Osteocyte (in vitro differentiated cells): ENCODE measurements at places on chromosomes 16 and 17.

- DNase-seq = peak; percentile 73
Measured at GRCh38 chr17:19708431-19709175, 7.8 kb downstream of the SLC47A2 start.

GRCh38 chr17:1143573-1143972 lies 36.2 kb downstream of the ABR start:
- no peak for DNase-seq

GRCh38 chr17:31570951-31571892 lies 179.7 kb downstream of the RAB11FIP4 start:
- DNase-seq = no peak

GRCh38 chr17:17213775-17214174 lies 7.6 kb upstream of the PLD6 start:
- no peak for DNase-seq

GRCh38 chr16:89563639-89564392 lies 3.3 kb downstream of the RPL13 start:
- DNase-seq = no peak

DNA sequence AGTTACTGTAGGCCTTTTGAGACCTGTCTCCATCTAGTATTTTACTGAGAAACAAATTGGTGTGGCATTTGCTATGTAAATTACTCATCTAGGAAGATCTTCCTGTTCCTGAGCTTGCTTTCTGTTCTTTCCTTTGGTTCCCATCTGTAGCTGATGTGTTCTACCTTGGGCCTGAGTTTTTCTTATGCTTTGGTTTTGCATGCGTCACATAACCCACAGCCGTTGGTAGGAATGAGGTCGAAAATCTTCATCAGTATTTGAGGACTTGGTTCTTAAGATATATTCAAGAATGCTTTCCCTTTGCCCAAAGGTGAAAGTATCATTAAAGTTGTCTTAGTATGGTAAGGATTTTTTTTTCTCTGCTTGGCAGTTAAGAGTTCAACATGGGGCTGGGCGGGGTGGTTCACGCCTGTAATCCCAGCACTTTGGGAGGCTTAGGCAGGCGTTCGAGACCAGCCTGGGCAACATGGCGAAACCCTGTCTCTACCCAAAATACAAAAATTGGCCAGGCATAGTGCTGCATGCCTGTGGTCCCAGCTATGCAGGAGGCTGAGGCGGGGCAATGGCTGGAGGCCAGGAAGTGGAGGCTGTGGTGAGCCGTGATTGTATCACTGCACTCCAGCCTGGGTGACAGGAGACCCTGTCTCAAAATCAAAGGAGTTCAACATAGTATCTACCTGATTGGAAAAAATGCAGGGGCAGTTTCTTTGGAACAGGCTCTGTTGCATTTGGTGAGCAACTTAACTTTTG lies 28.8 kb downstream of the IST1 start:
- DNase-seq = no peak

DNA sequence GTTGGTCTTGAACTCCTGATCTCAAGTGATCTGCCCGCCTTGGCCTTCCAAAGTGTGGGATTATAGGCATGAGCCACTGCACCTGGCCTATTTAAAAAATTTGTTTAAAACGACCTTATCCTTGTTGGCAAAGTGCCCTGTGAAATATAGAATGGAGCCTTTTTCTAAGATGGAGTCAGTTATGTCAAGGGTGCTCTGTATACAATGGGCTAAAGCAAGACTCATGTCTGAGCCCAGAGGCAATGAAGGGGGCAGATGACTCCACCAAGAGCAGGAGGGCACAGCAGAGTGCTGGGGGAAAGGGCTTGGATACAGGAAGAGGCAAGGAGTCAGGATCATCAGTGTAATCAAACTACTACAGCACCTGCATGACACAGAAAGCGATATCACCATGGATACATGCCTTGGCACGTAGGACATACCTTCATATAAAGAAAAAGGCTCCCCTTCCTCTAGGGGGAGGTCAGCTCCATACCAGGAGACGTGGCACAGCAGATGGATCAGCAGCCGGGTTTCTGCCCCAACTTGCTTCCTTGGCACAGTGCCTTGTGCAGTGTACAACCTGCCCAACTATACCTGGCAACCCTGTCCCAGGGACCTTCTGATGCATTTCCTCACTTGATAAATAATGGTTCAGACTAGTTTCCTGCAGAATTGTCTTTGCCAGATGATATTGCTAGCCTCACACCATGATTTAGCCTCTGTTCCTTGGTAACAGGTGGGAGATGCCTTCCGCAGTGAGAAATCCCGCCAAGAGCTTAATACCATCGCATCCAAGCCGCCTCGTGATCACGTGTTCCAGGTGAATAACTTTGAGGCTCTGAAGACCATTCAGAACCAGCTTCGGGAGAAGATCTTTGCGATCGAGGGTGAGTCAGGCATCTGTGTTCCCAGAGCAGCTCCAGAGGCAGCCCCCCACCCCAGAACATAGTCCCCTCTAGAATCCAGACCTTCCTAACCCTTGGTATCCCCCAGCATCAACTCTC lies 15.3 kb downstream of the ITGAM start:
- DNase-seq = peak; percentile 46

DNA sequence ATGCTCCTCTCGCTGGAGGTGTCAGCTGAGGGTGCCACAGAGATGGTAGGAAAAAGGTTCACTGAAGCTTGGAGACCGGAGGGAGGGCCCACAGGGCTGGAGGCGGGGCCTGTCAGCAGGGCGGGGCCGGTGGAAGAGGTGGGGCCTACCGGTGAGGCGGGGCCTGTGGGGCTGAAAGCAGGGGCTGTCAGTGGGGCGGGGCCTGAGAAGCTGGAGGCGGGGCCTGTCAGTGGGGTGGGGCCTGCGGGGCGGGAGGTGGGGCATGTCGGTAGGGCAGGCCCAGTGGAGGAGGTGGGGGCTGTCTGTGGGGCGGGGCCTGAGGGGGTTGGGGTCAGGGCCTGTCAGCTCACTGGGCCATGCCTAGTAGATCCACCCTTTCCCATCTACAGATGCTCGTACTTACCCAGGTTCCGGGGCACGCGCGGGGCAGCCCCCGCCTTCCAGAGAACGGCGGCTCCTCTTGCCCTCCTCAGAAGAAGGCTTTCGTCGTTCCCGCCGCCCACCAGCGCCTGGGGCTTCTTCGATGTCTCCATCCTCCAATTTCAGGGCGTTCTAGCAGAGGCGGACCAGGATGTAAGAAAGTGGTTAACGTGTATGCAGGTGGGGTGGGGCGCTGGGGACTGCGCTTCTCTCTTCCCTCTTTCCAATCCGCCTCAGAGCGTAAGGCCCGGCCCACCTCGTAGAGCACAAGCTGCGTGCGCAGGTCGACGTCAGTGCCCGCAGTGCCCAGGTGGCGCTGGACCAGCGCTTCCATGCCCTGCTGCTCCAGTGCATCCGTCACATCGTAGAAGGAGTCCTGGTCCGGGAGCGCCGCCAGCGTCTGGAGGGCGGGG lies 9.8 kb downstream of the TMEM208 start:
- DNase-seq = no peak

GRCh38 chr16:67525176-67525860 lies 3.3 kb upstream of the RIPOR1 start:
- DNase-seq = no peak

DNA sequence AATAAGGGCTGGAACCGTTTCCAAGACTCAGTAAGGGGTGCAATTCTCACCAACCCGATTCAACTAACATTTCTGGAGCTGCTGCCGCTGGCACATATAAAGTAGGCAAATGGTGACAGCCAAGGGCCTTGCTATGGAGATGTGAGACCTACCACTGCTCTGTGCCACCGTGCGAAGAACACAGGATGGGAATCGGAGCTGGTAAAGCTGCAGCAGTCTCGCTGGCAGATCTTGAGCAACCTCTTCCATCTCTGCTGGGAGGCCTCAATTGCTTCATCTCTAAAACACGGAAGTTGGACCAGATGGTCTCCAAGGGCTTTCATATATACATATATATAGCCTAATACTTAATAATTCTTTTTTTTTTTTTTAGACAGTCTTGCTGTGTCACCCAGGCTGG lies 128.9 kb upstream of the RCVRN start:
- no peak for DNase-seq

DNA sequence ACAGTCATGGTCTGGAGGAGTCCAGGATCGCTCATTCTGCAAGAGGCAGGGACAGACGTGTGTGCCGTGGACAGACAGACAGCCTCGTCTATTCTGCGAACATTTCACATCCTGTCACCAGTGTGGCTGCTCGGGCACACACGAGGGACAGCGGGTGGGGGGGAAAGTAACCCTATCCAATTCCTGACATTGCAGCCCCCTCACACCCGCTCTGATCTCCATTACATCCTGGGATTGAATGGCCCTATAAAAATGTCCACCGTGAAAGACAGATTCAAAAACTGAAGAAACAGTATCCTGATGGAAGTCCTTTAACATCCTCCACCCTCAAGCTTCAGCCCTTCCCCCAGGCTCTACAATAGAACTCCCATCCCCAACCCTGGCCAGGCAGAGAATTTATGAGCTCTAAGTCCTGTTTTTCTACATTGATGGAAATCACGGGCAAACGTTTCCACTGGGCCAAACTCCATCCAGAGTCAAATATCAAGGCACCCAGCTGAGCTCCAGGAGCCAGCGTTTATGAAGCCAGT lies 39.4 kb downstream of the HS3ST3A1 start:
- no peak for DNase-seq

DNA sequence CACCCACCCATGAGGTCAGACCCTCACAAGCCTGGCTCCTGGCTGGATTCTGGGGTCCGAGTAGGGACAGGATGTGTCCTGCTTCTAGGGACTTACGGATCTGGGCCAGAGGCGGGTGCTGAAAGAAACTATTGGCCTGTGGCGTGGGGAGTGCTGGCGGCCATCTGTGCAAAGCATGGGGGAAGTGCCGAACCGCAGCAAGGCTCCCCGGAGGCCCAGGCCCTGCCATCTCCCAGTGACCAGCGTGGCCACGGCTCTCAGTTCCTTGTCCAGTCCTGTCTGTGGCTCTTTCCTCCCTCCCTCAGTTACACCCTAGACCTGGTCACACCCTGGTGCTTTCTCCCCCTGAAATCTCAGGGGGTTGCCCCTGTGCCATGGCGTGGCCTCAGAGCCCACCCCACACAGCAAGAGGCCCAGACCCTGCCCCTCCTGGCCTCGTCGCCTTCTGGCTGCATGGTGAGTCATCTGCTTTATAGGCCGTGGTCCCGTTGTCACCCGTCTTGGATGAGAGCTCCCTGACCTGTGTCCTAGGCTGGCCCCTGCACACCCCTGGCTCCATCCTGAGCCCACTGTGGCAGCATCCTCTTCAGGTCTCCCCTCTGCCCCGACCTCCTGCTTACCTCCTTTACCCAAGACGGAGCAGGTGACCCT lies 54.5 kb downstream of the PRMT7 start:
- DNase-seq = no peak

- no peak for DNase-seq
Measured at GRCh38 chr17:46783031-46783593, 35.4 kb downstream of the WNT3 start.

GRCh38 chr17:63805591-63805990 lies 21.6 kb upstream of the PSMC5 start:
- no peak for DNase-seq

- DNase-seq = no peak
Measured at GRCh38 chr16:82834151-82834815, 207.5 kb downstream of the CDH13 start.

DNA sequence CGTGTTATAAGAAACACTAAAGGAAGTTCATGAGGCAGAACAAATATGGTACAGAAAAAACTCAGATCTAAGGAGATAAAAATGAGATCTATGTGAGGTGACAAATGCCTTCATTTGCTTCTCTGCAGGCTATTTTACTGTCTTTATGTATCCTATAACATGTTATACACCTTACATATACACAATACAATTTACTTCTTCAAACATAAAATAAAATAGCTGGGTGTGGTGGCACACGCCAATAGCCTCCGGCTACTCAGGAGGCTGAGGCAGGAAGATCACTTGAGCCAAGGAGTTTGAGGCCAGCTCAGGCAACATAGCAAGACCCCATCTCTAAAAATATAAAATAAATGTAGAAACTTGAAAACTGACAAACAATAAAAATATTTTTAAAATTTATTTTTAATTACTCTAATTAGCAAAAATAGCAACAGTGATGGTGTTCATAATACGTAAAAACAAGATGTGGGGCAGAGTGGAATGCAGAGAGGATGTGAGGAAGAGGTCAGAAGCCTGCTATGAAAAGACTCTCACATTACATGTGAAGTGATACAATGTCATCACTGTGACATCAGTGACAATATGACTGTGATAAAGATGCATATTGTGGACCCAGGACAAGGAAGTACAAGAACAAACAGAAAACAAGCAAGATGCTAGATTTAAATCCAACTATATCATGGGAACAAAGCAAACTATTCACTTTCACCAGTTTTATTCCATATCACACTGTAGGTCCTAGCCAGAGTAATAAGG lies 31.0 kb downstream of the VPS53 start:
- no peak for DNase-seq

DNA sequence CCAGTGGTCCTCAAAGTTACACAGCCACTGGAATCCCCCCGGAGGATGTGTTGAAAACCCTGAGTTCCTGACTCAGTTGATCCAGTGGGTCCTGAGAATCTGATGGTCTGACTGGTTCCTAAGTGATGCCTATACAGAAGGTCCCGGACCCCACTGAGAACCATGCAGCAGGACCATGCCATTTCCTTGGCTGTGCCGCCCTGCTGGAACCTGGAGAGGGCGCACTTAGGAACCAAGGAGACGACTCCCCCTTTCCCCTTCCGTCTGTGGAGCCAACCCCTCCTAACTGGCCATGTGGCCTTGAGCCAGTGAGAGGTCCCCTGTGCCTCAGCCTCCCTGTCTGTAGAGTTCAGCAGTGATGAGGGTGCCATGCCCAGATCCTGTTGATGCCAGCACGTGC lies 22.0 kb downstream of the C16orf74 start:
- no peak for DNase-seq

GRCh38 chr17:81513753-81514488 lies 1.3 kb upstream of the ACTG1 start:
- DNase-seq = no peak

GRCh38 chr16:8571061-8571596 lies 19.2 kb downstream of the TMEM114 start:
- no peak for DNase-seq

DNA sequence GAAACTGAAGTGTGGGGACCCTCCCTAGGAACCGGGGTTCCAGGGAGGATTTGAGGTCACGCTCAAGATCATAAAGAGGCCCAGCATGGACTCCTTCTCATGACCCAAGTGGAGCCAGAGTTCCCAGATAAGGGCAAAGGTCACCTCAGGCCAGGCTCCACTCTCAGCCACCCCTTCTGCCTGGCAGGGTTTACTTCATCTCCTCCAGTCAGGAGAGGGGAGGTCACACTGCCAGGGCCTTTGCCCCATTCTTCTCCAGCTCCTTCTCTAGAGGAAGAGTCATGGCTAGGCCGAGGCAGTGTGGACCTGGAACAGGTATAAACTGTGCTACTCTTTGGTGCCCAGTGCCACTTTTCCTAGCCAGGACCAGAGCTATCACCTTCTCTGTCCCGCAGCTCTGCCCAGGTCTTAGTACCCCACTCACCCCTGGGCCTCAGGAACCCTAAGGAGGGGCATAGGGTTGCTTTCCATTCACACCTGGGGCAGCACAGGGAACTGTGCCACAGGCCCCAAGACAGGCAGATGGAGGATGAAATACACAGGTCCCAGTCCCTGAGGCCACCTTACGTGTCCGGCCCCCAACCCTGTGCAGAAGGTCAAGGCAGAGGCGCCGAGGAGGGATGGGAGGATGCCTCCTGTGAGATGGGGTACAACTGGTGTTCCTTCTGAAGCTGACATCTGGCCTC lies 879 bp upstream of the ACSF2 start:
- no peak for DNase-seq
